NCI-H1694 treated with DMSO at 0.1 percent for 48 hours (cell line): ENCODE measurements at places on chromosomes 6 and 20.

- DNase-seq, result no peak
Measured at GRCh38 chr20:32672982-32673851, 524 bp downstream of the C20orf203 start.

DNA sequence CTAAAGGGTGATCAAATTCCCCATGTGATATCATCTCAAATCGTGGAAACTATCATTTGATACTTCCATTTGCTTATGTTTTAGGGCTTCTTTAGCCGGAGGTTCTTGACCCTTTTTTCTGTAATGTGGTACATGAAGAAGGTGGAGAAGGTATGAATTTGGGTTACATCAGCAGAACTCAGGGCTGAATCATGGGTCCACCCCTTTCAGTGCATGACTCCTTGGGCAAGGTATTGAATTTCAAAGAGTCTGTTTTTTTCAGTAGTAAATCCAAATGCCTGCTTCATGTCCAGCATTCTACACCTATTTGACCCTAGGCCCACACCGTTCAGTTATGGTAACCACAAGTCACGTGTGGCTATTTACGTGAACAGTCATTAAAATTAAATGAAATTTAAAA is 30.6 kb upstream of the QKI start:
- no peak for DNase-seq

- no peak for DNase-seq
Measured at GRCh38 chr6:142459271-142459670, 157.5 kb downstream of the ADGRG6 start.

GRCh38 chr6:127877231-127877630 is 23.6 kb downstream of the THEMIS start:
- no peak for DNase-seq

DNA sequence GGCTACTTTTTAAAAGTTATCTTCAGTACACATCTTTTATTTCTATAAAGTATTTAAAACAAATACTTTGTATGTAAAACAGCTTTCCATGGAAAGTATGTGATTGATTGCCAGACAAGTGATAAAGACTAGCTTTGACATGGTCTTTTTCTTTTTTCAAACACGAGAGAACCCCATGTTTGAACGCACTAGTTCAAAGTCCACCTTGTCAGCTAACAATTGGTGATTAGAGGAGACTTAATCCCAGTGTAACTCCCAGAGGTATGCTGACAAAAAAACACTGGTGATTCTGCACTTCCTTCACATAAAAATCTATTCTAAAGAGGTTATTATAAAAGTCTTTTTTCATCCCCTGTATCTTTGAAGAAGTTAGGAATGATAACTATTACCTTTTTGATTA is 438.1 kb downstream of the GJA1 start:
- DNase-seq, result no peak

- DNase-seq, result no peak
Measured at GRCh38 chr6:139330826-139331500, 39.2 kb upstream of the TXLNB start.

- DNase-seq, result no peak
Measured at GRCh38 chr20:24403406-24403805, 66.0 kb upstream of the SYNDIG1 start.

DNA sequence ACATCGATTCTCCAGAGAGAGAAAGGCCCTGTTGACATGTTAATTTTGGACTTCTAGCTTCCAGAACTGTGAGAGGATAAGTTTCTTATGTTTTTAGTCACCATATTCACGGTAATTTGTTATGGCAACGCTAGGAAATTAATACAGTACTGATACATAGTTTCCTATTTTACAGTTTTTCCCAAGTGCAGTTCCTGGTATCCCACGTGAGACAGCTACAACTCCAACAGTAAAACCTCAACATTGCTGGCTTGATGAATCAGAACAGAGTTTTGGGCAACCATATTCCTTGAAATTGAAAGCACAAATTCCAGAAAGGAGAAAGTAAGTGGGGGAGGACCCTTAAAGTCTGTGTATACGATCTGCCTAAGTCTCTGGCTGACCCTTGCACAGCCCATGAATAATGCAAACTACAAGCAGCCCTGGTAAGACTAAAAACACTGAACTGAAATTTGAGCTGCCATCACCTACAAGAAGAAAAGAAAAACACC is 505.1 kb upstream of the NRSN1 start:
- DNase-seq, result no peak

- DNase-seq, result no peak
Measured at GRCh38 chr20:44790638-44791393, 19.5 kb downstream of the RIMS4 start.

DNA sequence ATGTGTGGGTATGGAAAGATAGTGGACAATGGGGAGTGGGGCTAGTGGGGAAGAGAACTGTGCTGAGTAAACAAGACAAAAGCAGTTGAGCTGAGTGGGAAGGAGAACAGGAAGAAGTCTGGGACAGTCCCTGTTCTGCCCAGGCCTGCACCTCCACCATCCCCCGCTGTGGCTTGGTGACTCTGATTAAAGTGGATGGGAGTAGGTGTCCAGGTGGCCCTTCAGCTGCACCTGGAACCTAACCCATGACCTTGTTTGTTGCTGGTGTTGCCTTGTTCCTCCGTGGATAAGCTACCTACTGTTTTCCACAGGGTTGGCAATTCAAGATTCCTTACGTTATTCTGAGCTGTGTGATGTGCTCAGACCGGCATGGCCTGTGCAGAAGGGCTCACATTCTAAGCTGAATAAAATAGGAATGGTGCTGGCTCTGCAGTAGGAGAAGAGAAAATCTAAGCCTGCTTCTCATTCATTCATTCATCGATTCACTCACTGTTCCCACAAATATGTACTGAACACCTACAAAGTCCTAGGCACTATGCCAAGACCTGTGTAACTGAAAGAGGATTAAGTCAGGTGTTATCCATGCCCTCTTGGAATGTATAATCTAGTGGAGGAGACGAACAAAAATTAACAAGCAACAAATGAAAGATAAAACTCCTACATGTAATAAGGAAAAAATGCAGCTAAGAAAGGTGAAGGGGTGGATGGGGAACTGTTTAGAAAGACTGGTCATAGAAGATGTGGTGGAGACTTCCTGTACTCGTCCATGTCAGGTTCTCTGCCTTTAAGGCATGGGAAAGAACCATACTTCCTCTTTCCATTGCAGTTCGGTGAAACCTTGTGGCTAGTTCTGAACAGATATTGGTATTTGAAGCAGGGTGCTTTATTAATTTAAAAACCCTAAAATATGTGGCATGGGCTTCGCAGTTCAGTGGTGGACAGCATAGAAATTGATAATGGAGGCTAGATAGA is 10.1 kb upstream of the CALHM6 start:
- no peak for DNase-seq

- no peak for DNase-seq
Measured at GRCh38 chr6:16651871-16652270, 109.4 kb downstream of the ATXN1 start.

DNA sequence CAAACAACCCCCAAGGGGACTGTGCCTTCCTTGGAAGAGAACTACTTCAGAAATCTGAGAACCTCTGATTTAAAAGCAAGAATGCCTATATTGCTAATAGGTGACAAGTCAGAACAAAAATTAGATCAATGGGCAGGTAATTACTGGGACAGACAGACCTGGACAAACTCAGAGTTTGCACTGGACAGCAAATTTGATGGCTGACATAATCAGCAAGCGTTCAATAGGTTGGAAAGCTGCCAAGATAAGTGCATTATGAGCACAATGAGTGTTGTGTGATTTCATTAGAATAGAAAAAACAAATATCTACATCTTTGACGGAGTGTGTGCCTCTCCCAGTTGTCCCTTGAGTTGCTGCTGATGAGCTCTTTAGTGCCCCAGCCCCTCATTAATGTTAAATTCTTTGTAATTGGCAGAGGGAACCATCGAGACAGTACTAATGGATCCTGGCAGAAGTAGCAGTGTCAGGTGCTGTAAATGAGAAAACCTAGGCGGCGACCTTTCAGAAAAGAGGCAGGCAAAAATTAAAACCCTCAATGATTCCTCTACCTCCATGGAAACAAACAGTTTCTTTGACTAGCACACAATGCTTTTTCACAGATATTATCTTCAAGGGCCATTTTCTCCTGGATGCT is 116.5 kb upstream of the COL21A1 start:
- no peak for DNase-seq

GRCh38 chr20:33687370-33687915 is 1.3 kb upstream of the E2F1 start:
- DNase-seq, result no peak

DNA sequence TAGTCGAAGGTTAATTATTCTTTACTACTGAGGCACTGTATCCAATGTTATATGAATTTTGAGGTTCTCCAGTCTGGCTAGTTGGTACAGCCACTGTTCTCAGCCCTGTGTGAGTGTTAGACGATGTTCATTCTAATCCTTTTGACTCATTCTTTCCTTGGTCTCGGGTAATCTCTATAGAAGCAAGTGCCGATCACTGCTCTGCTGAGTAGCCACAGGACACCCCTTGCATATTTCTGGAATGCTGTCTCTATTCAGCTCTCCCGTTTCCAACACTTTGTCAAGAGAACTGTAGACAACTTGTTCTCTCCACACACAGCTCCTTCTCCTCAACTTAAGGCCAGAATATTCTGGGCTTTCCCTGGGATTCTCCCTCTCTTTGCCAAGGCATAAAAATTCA is 42.4 kb upstream of the PLCB1 start:
- DNase-seq, result no peak

GRCh38 chr6:138957903-138958302 is 30.1 kb downstream of the REPS1 start:
- no peak for DNase-seq

- DNase-seq, result no peak
Measured at GRCh38 chr6:154920495-154921200, 74.5 kb upstream of the TIAM2 start.

- DNase-seq, result no peak
Measured at GRCh38 chr6:98589536-98589935, 244.8 kb upstream of the POU3F2 start.

DNA sequence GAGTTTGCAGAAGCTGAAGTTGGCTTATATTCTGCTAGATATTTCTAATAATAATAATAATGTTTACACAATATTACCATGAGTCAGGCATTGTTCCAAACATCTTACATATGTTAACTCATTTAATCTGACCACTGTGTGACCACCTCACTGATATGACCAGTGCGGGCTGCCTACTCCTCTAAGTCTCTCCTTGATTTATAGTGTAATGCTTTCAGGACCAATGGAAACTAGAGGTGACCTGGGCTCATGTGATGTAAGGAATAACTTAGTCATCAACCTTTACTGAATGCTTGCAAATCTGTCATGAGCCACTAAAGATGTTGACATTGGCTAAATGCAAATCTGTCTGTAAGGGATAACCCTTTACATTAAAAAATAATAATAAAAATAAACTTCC is 51.1 kb upstream of the GPR6 start:
- DNase-seq, result no peak

DNA sequence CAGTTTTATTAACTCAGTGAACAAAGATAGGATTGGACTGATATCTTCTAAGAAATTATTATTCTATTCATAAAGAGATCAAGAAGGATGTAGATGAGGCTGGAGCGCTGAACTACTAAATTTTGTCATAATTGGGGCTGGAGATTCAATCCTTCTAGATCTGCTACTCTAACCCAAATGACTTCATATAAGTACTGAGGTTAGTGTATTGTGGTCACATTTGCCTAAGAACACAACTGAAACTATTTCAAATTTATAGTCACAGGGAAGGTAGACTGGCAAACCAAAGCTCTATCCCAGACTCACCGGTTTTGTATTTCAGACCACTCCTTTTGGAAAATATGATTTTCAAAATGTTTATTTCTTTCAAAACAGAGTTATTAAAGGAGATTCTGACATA is 96.7 kb downstream of the BMP5 start:
- DNase-seq, result no peak

DNA sequence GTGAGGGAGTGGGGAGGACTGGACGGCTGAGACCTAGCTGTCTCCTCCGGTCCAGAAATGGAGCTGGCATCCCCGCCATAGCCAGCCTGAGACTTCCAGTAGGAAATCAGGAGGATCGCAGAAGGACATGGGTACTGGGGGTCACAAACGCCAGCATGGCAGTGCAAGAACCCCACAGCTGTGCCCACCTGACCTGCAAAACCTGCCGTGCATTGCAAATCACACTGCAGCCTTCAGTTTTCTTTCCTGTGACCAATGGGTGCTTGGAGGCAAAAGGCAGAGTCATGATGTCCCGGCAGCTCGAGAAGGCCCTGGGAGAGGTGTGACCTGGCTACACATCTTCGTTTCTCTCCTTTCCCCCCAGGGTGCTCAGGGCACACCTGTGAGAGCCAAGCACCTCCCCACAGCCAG is 23.3 kb upstream of the PHACTR3 start:
- no peak for DNase-seq

DNA sequence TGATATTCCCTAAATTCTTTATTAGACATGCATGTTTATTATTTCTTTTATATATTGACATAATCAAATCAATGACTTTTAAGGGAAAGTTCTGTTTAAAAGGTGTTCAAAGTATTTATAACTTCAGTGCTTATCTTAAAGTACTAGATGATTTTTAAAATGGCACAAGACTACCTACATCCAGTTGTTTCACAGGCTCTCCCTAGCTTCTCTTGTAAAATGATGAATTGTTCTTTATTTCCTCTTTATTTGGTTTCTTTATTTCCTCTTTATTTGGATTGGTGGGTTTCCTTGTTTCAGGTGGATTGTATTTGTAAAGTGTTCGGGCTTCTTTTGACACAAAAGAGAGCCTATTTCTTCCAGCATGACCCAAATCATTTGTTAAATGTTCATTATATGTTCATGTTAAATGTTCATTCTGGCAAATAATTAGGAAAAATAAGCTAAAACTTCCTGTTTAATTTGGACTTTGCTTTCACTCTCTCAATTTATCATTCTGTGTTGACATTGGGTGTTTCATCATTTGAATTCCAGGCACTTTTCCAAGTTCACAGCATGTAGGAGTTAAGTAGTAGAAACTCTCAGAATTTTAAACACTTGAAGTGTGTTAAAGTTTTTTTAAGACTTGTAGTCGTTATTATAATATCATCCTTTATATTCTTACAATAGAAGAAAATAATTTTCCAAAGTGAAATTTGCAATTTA is 24.6 kb downstream of the MLIP start:
- DNase-seq, result no peak

DNA sequence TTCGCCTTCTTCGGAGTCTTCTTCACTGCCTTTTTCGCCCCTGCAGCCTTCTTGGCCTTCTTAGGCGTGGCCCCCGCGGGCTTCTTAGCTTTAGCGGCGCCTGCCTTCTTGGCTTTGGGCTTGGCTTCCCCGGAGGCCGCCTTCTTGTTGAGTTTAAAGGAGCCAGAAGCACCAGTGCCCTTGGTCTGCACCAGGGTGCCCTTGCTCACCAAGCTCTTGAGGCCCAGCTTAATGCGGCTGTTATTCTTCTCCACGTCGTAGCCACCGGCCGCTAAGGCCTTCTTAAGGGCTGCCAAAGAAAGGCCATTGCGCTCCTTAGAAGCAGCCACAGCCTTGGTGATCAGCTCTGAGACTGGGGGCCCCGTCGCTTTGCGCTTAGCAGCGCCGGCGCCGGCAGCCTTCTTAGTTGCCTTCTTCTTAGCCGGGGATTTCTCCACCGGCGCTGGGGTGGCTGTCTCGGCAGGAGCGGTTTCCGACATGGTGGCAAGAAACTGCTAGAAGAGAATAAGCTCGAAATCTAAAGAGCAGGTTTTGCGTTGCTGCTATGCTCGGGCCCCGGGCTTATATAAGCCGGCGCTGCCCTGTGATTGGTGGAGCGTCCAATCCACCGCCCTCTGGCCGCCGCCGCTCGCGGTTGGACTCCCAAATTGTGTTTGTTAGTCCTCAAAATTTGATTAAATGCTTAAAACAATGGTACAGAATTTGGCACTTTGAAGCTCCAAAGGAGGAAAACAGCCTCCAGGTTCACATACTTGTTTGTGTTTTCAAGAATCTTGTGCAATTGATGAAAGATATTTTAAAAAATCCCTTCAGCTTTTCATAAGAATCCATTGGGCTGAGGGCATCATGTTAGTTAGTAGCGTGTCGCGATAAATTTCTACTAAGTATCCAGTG is 44.9 kb downstream of the OR2B2 start:
- no peak for DNase-seq
